ENCODE measurements at places on chromosomes 1 and 21. TPM values are rescaled to one million over a fixed set of nuclear protein-coding genes. Genes with fewer than 3 reads are reported as not detected.

GRCh38 chr1:171038284-171038683 is 52.4 kb upstream of the FMO3 start:
- no peak overlapping the region for H3K4me3 ChIP-seq
- no peaks in the 10 kb centered on the region for H3K4me1 ChIP-seq
- H3K27me3 ChIP-seq, result no peaks in the 10 kb centered on the region
- H3K36me3 ChIP-seq, result no peaks in the 10 kb centered on the region
- H3K27ac ChIP-seq, result no peak overlapping the region

FBXO28 gene
- total RNA-seq, result 4.6 TPM

- no peaks in the 10 kb centered on the region for H3K27me3 ChIP-seq
- no peaks in the 10 kb centered on the region for H3K4me1 ChIP-seq
- H3K27ac ChIP-seq, result no peak overlapping the region
Observed at GRCh38 chr1:30613188-30613587, 110.2 kb downstream of the MATN1 start.

- no peaks in the 10 kb centered on the region for H3K4me1 ChIP-seq
- no peaks in the 10 kb centered on the region for H3K36me3 ChIP-seq
- no peaks in the 10 kb centered on the region for H3K27me3 ChIP-seq
- no peak overlapping the region for H3K4me3 ChIP-seq
- no peak for DNase-seq
- H3K27ac ChIP-seq, result no peak overlapping the region
Observed at GRCh38 chr1:17400725-17401341, 28.8 kb downstream of the PADI6 start.

DNA sequence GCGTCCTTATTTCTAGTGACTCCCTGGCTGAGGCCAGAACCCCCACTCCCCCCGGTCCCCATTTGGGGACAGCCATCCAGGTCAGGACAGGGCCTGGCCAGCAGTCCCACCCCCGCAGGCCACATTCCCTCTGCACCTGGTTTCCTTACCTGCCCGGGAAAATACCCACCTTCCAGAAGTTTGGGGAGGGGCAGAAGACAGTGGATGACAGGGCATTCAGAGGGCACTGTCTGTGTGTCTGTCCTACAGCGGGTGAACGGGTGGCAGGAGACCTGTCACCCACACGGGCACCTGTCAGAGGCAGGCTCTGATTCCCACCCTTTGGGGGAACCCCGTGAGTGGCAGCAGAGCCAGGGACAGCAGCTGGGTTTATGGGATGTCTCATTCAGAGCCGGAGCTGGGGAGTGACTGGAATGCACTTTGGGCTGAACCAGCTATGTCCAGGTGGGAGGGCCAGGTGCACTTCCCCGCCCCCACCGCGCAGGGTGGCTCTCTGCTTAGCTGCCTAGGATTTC is 2.0 kb downstream of the ARHGEF16 start:
- H3K27ac ChIP-seq, result peak overlapping the region; percentile 92
- H3K36me3 ChIP-seq, result no peaks in the 10 kb centered on the region
- peak; percentile 67 for DNase-seq
- peak overlapping the region; percentile 21 for H3K4me3 ChIP-seq
- peaks cover 54% of the 10 kb centered on the region for H3K27me3 ChIP-seq

OR2T2 gene
- not detected for total RNA-seq

- DNase-seq, result no peak
- H3K4me3 ChIP-seq, result no peak overlapping the region
- H3K36me3 ChIP-seq, result no peaks in the 10 kb centered on the region
- H3K27ac ChIP-seq, result no peak overlapping the region
- H3K27me3 ChIP-seq, result no peaks in the 10 kb centered on the region
- no peaks in the 10 kb centered on the region for H3K4me1 ChIP-seq
Observed at GRCh38 chr21:39483917-39484316, 32.1 kb downstream of the SH3BGR start.

- no peaks in the 10 kb centered on the region for H3K36me3 ChIP-seq
- H3K4me3 ChIP-seq, result no peak overlapping the region
- H3K27ac ChIP-seq, result no peak overlapping the region
- no peak for DNase-seq
- H3K4me1 ChIP-seq, result no peaks in the 10 kb centered on the region
Observed at GRCh38 chr1:17141441-17142197, 22.4 kb upstream of the PADI2 start.

NGF gene
- total RNA-seq, result 1.8 TPM

GRCh38 chr1:236870721-236871120 is 75.6 kb downstream of the MTR start:
- H3K4me1 ChIP-seq, result no peaks in the 10 kb centered on the region
- no peak for DNase-seq
- peaks cover 68% of the 10 kb centered on the region for H3K36me3 ChIP-seq
- no peaks in the 10 kb centered on the region for H3K27me3 ChIP-seq

- H3K36me3 ChIP-seq, result peaks cover 86% of the 10 kb centered on the region
- H3K27me3 ChIP-seq, result no peaks in the 10 kb centered on the region
- H3K4me3 ChIP-seq, result no peak overlapping the region
- H3K27ac ChIP-seq, result no peak overlapping the region
- no peaks in the 10 kb centered on the region for H3K4me1 ChIP-seq
Observed at GRCh38 chr1:119935373-119935772, 39.1 kb upstream of the ADAM30 start.

DNA sequence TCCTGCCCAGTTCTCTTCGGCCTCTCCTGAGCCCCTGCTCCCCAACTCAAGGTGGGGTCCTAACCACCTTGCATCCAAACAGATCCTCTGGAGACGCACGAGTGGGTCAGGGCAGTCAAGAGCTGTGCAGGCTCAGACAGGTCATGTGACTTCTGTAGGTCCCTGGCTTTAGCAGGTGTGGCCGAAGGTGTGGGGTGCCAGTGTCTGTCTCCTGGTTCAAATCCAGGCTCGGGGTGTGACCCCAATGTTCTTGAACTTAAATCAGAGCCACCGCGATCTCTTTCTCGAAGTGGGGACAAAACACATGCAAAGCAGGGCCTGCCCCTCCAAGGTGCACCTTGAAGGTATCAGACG is 27.4 kb upstream of the ECE1 start:
- no peaks in the 10 kb centered on the region for H3K27me3 ChIP-seq
- peak overlapping the region; percentile 87 for H3K27ac ChIP-seq
- no peak for DNase-seq
- H3K4me1 ChIP-seq, result peaks cover 77% of the 10 kb centered on the region
- H3K36me3 ChIP-seq, result no peaks in the 10 kb centered on the region

DNA sequence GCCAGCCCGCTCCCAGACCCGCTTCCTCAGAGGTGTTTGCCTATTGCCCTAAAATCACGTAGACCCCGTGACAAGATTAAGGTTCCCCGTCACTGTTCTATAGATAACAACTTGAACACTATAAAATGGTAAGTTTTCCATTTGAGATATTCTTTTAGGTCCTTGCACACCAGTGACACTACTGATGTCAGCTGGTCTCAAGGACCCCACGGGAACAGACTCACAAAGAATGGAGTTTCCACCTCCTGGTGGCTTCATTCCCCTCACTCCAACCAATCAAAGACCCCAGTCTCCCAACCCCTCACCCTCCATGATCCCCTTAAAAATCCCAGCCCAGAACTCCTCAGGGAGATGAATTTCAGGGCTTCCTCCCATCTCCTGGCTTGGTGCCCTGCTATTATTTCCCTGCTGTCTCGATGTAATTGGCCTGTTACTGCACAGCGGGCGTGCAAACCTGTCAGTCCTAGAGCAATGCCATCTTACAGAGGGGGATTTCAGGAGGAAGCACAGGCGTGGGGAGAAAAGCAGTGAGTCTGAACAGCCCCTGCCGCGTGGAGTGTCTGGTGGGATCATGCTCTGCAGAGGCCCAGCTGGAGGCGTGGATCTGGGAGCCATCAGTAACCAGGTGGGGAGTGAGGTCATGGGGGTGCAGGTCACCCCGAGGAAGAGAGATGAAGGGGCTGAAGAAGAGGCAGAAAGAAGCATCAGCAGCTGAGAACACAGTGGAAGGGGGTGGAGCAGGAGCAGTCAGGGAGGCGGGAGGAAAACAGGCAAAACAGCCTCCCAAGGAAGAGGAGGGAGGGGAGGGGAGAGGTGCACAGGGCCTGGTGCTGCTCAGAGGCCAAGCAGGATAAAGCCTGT is 35.1 kb upstream of the LBR start:
- H3K36me3 ChIP-seq, result no peaks in the 10 kb centered on the region
- H3K27me3 ChIP-seq, result no peaks in the 10 kb centered on the region
- no peak overlapping the region for H3K4me3 ChIP-seq
- peaks cover 9% of the 10 kb centered on the region for H3K4me1 ChIP-seq
- DNase-seq, result peak; percentile 68
- H3K27ac ChIP-seq, result peak overlapping the region; percentile 58

CR1L gene
- not detected for total RNA-seq

GRCh38 chr1:85330214-85330631 is 53.8 kb upstream of the BCL10 start:
- no peaks in the 10 kb centered on the region for H3K36me3 ChIP-seq
- H3K27me3 ChIP-seq, result no peaks in the 10 kb centered on the region
- peaks cover 27% of the 10 kb centered on the region for H3K4me1 ChIP-seq
- no peak for DNase-seq

- DNase-seq, result peak; percentile 63
- H3K27me3 ChIP-seq, result no peaks in the 10 kb centered on the region
- H3K4me1 ChIP-seq, result peaks cover 6% of the 10 kb centered on the region
- no peak overlapping the region for H3K27ac ChIP-seq
- H3K4me3 ChIP-seq, result no peak overlapping the region
- no peaks in the 10 kb centered on the region for H3K36me3 ChIP-seq
Observed at GRCh38 chr21:45053561-45054226, 20.7 kb upstream of the ADARB1 start.

GRCh38 chr21:45401054-45401518 is 3.9 kb upstream of the COL18A1 start:
- no peak overlapping the region for H3K27ac ChIP-seq
- H3K36me3 ChIP-seq, result no peaks in the 10 kb centered on the region
- H3K4me1 ChIP-seq, result peaks cover 20% of the 10 kb centered on the region

DNA sequence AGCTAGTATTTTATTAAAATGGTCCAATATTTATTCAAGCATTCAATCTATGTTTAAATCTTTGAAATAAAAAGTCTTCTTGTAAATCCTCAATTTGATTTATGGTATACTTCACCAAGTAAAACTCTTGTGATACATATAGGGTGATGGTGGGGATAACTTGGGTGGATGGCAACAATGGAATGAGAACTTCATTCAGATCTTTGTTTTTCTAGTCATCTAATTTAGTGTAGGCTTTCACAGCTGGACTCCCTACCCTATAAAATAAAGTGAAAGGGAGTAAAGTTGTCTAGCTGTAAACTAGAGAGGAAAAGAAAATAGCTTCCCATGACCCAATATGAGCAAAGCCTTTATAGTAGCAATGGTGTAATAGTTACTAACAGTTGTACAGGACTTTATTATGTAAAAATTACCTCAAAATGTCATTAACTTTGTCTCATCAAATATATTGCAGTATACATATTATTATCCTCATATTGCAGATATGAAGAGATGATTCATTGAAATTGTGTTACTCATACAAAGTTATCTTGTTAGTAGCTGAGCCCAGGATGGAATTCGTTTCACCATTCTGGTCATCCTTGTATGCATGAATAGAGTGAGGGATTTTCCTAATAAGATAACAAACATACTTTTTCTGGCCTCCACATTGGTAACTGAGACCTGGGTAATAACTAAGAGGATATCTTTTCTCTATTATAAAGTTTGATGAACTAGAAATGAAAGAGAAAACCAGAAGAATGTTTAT is 1377.7 kb upstream of the ADGRL4 start:
- no peaks in the 10 kb centered on the region for H3K27me3 ChIP-seq
- no peak overlapping the region for H3K4me3 ChIP-seq
- H3K27ac ChIP-seq, result no peak overlapping the region
- no peaks in the 10 kb centered on the region for H3K4me1 ChIP-seq
- DNase-seq, result no peak

DNA sequence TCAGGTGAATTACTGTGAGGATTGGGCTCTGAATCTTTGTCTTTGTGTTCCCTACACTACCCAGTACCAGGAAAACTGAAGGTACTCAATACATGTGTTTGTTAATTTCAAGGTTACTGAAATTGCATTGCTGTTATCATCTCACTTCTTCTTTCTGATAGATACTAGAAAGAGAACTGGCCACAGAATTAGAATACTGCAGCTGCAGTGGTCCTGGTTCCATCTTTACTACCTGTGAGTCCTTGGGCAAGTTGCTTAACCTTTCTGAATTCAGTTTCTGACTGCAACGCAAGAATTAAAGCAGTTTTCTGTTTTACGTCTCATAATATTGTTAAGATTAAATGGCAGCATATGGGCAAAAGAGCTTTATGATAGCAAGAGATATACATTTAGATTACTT is 263.5 kb downstream of the LMO4 start:
- H3K4me1 ChIP-seq, result peaks cover 9% of the 10 kb centered on the region
- H3K27me3 ChIP-seq, result no peaks in the 10 kb centered on the region
- H3K27ac ChIP-seq, result no peak overlapping the region
- no peak overlapping the region for H3K4me3 ChIP-seq

DNA sequence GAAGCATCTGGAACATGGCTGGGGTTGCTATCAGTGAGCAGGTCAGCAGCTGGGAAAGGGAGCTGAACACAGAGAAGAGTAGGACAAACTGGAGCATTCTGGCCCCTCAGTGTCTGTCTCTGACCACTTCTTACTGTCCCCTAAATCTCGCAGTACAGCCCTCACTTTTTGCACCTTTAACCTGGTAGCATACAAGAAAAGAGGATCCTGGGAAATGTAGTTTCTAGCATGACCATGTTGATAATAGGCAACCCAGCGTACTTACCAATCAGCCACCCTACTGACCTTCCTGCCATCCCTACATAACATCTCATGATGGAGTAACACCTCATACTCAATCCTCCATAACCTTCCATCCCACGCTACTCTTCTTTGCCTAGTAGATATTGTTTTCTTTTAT is 99.1 kb upstream of the RAVER2 start:
- no peak for DNase-seq
- no peak overlapping the region for H3K27ac ChIP-seq
- peaks cover 32% of the 10 kb centered on the region for H3K36me3 ChIP-seq
- H3K4me3 ChIP-seq, result no peak overlapping the region

DNA sequence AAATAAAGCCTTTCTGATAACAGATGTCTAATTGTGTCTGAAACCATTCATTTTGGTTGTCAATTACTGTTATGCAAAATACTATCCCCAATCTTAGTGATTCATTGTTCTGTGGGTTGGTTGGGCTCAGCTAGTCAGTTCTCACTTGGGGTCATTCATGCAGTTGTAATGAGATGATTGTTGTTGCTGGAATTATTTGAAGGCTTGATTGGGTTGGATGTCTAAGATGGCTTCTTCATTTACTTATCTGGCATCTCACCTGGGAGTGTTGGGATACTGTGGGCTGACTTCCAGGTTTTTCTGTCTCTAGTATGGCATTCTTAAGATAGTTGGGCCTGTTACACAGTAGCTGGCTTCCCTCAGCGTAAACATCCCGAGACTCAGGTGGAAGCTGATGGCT is 217.8 kb upstream of the B3GALT2 start:
- H3K4me1 ChIP-seq, result peaks cover 16% of the 10 kb centered on the region
- H3K4me3 ChIP-seq, result no peak overlapping the region
- no peak overlapping the region for H3K27ac ChIP-seq
- no peaks in the 10 kb centered on the region for H3K27me3 ChIP-seq

- no peak for DNase-seq
- no peak overlapping the region for H3K27ac ChIP-seq
- H3K4me1 ChIP-seq, result no peaks in the 10 kb centered on the region
- H3K36me3 ChIP-seq, result no peaks in the 10 kb centered on the region
Observed at GRCh38 chr1:91556556-91556955, 55.9 kb downstream of the CDC7 start.

Data from stomach (tissue), 19 donors.